Psoas muscle (tissue), 8 donors: ENCODE measurements at places on chromosomes 1 and 21. TPM values are rescaled to one million over a fixed set of nuclear protein-coding genes. Genes with fewer than 3 reads are reported as not detected.

Gene INKA2
- 15.0 TPM for total RNA-seq

Gene TSPEAR
- not detected for total RNA-seq

Gene KCNK1
- total RNA-seq, result 0.20 TPM

Gene DAB1
- total RNA-seq, result 0.10 TPM

Gene ZNF697
- 4.9 TPM for total RNA-seq

Gene OR2T33
- not detected for total RNA-seq

DNA sequence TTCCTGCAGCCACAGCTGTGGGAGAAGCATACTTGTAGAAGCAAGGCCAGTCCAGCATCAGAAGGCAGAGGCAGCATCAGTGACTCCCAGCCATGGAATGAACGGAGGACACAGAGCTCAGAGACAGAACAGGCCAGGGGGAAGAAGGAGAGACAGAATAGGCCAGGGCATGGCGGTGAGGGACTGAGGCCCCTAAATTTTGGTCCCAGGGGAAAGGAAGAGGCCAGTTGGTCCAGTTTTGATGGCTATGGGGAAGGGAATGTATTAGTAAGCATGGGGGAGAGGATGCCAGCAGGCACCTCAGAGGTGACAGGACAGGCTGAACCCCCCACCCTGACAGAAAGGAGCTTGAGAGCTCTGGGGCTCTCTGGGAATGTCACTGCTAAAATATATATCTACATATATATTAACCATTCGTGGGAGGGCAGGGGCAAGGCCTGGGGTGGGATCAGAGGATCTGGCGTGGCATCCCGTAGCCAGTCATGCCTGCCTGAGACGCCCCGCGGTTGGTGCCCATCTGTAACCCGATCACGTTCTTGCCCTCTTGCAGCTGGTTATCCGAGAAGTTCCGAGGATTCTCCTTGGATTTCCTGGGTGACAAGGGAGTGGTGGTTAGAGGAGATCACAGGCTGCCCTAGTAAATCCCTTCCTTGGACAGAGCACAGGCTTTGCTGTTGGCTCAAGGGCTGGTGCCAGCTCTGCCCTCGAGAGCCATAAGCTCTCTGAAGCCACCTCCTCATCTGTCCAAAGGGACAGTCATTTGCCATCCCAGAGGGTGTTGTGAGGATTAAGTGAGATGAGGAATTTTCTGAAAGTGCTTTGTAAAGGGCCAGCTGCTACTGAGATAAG lies 6.7 kb downstream of the TAGLN2 start:
- DNase-seq, result no peak

GRCh38 chr1:44636083-44636687 lies 38.1 kb downstream of the TMEM53 start:
- DNase-seq, result peak; percentile 44

DNA sequence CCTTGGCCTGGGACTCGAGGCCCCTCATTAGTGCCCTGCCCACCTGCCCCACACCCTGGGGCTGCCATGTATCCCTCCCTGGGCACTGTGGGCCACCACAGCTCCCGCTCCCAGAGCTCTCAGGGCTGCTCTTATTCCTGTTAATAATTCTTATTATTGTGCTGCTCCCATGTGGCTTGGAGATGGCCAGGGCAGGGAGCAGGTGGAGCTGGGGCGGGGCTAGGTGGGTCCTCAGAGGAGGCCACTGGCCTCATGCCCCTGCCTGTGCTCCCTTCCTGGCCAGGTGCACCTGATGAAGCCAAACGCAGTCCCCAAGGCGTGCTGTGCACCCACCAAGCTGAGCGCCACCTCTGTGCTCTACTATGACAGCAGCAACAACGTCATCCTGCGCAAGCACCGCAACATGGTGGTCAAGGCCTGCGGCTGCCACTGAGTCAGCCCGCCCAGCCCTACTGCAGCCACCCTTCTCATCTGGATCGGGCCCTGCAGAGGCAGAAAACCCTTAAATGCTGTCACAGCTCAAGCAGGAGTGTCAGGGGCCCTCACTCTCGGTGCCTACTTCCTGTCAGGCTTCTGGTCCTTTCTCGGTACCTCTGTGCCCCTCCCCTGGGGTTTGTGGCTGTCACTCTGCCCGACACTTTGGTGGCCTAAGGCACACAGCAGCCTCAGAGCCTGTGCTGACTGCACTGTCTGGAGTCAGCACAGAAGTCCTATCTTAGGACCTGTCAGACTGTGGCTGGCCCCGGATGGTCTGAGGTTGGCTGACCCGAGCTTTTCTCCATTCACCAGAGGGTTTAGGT lies 34.1 kb downstream of the BMP8A start:
- DNase-seq, result no peak

DNA sequence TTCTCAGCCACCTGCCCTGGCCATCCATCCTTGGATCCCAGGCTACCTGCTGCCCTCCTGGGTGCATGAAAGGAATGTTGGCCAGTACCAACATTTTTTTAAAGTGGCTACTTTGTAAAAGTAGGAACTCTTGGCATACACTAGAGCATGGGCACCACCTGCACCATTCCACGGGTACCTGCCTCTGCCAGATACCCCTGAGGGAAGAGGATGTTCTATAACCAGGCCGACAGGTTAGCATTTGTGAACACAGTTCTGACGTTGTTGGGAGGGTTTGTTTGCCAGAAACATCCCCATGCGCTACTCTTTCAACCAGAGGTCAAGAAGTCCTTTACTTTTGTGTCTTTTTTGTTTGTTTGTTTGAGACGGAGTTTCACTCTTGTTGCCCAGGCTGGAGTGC lies 43.0 kb downstream of the EVA1C start:
- no peak for DNase-seq

- no peak for DNase-seq
These were observed 882.9 kb upstream of the B3GALT2 start for GRCh38 chr1:194069168-194069830.
